ENCODE measurements at places on chromosomes 1 and 21.

DNA sequence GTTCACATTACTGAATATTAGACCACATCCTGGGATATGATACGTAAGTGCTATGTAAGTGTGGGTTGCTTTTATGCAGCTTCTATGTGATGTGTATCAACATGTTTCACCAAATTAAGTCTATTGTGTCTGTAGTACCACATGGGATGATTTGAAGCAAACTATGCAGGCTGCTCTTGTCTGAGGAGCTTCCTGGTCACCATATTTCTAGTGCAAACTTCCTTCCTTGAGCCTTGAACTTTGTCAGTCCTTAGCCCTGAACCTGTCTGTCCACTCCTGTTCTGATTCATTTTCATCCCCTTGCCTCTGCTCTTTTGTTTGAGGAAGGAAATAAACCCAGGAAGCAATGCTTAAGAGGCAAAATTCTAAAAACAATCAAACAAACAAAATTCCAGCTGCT is 117.5 kb upstream of the VANGL1 start:
- H3K36me3 ChIP-seq: peaks cover 3% of the 10 kb centered on the region
- H3K27me3 ChIP-seq: peaks cover 34% of the 10 kb centered on the region
- no peak for DNase-seq
- H3K4me3 ChIP-seq: no peak overlapping the region

GRCh38 chr1:58580186-58580585 is 3.1 kb upstream of the TACSTD2 start:
- peaks cover 69% of the 10 kb centered on the region for H3K27me3 ChIP-seq
- H3K27ac ChIP-seq: no peak overlapping the region
- DNase-seq: no peak
- H3K36me3 ChIP-seq: no peaks in the 10 kb centered on the region
- H3K4me1 ChIP-seq: peaks cover 9% of the 10 kb centered on the region
- H3K4me3 ChIP-seq: no peak overlapping the region

GRCh38 chr1:53070621-53071020 is 8.6 kb downstream of the PODN start:
- H3K4me1 ChIP-seq: peaks cover 8% of the 10 kb centered on the region
- peaks cover 4% of the 10 kb centered on the region for H3K27me3 ChIP-seq
- no peaks in the 10 kb centered on the region for H3K36me3 ChIP-seq
- no peak overlapping the region for H3K4me3 ChIP-seq

- peaks cover 9% of the 10 kb centered on the region for H3K27me3 ChIP-seq
- H3K36me3 ChIP-seq: no peaks in the 10 kb centered on the region
- no peak overlapping the region for H3K27ac ChIP-seq
- peak; percentile 30 for DNase-seq
These were observed 20.7 kb upstream of the CYP2J2 start for GRCh38 chr1:59947047-59947938.

- no peaks in the 10 kb centered on the region for H3K36me3 ChIP-seq
- no peaks in the 10 kb centered on the region for H3K27me3 ChIP-seq
- H3K27ac ChIP-seq: no peak overlapping the region
- peaks cover 2% of the 10 kb centered on the region for H3K4me1 ChIP-seq
- no peak for DNase-seq
These were observed 142.3 kb downstream of the PBX1 start for GRCh38 chr1:164701189-164701761.

- peaks cover 2% of the 10 kb centered on the region for H3K36me3 ChIP-seq
- no peak overlapping the region for H3K27ac ChIP-seq
- no peak for DNase-seq
- peaks cover 3% of the 10 kb centered on the region for H3K27me3 ChIP-seq
- no peaks in the 10 kb centered on the region for H3K4me1 ChIP-seq
- H3K4me3 ChIP-seq: no peak overlapping the region
These were observed 58.3 kb upstream of the TARBP1 start for GRCh38 chr1:234537236-234537635.
